ENCODE measurements at places on chromosomes 5 and 9.

- DNase-seq, result no peak
Observed at GRCh38 chr5:138876811-138877210, 1.7 kb upstream of the LRRTM2 start.

GRCh38 chr9:110714314-110714713 lies 45.7 kb downstream of the MUSK start:
- DNase-seq, result no peak

DNA sequence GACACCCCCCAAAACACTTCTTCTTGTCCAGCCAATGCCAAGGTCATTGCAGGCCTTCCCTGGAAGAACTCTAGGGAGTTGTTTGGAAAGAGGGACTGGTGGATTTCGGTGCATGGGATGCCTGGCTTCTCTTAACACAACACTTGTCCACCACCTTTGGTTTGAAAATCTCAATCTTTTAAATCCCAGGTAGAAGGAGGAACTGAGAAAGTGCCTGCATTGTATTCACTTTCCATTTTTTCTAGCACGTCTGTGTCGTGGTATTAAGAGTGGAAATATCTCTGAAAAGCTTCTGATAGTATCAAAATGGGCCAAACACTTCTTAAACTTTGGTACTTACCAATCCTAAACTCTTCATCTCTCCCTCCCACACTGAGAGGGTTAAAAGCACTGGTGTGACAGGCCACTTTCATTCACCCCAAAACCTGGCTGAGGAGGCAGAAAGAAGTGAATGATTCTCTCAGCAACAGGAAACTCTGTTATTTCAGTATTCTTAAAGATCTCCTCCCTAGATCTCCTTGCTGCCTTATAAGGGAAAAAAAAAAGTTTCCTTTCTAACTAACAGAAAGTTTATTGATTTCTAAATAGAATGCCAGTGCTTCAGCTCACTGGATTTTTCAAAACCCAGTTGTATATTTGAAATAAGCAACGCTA lies 3.9 kb upstream of the NFIB start:
- no peak for DNase-seq

DNA sequence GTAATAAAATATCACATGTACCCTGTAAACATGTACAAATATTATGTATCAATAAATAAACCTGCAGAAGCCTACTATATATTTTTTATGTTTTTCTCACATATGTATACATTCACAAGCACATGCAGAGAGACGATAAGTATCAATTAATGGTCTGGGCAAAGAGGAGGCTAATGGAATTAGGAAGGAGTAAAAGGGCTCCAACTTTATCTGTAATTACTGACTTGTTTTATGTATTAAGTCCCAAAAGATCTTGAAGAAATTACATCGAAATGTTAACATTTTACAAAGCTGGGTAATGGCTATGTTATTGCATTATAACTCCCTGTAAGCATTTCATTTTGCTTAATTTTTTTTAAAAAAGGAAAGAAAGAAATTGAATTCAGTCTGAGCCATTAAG lies 78.0 kb downstream of the LPAR1 start:
- no peak for DNase-seq

GRCh38 chr5:38807570-38808483 lies 38.0 kb upstream of the OSMR start:
- DNase-seq, result no peak

GRCh38 chr5:133902511-133903118 lies 65.8 kb downstream of the C5orf15 start:
- DNase-seq, result no peak

GRCh38 chr9:96075757-96076156 lies 200.3 kb downstream of the ERCC6L2 start:
- DNase-seq, result no peak

Data from activated CD8-positive, alpha-beta memory T cell treated with anti-CD3 and anti-CD28 coated beads, Interleukin-2, amount 10 ng/mL, durations not matched to agents 7 days and 5 days (primary cell).